ENCODE measurements at places on chromosomes 2 and 18.

GRCh38 chr2:152420363-152420762, 85.4 kb downstream of the FMNL2 start:
- no peak for DNase-seq

- no peak for DNase-seq
Observed at GRCh38 chr2:41972179-41972578, 75.6 kb upstream of the PKDCC start.

DNA sequence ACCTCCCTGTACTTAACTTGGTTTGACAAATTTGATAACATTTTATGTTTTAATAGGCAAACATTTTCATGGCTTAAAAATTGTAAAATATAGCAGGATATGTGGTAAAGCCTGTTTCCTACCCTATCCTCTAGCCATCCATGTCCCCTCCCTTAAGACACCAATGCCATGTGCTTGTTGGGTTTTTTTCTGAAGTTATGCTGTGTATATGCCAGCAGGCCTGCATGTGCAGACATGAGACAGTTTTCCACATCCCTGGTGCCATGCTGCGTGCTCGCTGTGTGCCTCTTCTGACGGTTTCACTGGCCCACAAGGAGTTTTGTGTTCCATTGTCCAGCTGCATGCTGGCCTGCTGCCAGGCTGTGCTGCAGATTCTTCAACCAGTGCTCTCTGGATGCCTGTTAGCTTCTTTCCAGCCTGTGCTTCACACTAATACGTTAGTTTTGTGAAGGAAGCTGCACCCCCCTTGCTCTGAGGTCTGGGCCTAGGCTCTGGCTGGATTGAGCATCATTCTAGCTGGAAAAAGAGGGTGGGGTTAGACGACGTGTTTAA, 16.9 kb downstream of the INPP4A start:
- no peak for DNase-seq

GRCh38 chr2:4762951-4763376, 929.2 kb upstream of the SOX11 start:
- peak; percentile 9 for DNase-seq

DNA sequence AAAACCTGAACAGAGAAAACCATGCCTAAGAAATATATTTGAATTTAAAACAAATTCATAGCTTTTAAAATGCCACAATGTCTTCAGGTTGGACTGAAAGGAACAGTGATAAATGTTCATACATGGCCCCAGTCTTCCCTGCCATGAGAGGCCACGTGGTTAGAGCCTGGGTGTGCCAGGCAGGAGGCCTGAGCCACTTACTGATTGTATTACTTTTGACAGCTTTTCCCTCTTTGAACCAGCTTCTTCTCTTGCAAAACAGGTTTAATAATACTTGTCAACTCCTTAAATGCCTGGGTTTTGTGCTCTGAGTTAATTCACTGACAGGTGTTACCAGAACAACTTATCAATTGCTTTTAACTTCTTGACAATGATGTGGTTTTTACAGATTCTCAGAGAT, 27.0 kb downstream of the RBKS start:
- DNase-seq: no peak

DNA sequence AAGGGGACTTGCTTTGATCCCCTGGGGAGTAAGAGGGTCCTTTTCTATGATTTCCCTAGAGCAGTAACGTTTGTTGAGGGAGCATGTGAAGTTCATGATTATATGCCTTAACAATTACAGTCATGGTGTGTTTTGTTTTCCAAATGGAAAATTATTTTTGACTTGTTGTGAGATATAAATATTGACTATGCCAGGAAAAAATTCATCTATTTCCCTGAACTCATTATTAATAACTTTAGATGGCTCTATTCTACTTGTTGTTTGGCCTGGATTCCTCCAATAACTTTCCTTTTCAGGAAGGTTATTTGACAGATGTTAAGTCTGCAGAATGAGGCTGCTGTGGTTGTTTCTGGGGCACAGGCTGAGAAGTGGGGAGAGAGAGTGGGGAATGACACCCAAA, 72.1 kb upstream of the LMAN1 start:
- no peak for DNase-seq

- no peak for DNase-seq
Observed at GRCh38 chr18:21599585-21600525, 649 bp downstream of the ESCO1 start.

DNA sequence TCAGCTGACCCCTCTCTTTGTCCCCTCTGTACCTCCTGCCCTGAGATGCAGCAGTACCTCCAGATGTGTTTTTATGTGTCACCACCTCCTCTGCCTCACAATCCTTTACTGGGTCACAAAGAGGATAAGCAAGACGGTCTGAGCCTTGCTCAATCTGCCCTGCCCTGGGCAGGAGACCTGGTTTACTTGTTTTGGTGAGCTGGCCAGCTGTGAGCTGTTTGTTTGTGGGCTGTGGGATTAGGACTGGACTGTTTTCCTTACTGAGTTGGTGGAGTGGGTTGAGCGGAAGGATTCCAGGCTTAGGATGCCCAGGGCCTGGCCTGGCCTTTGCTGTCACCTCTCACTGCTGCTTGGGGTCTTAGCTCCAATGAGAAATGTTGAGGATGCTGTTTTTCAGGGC, 299.5 kb downstream of the SRBD1 start:
- no peak for DNase-seq

- DNase-seq: peak; percentile 25
Observed at GRCh38 chr2:211454679-211455078, 898.3 kb downstream of the CPS1 start.

GRCh38 chr2:183898641-183899040, 699.7 kb upstream of the ZNF804A start:
- no peak for DNase-seq

DNA sequence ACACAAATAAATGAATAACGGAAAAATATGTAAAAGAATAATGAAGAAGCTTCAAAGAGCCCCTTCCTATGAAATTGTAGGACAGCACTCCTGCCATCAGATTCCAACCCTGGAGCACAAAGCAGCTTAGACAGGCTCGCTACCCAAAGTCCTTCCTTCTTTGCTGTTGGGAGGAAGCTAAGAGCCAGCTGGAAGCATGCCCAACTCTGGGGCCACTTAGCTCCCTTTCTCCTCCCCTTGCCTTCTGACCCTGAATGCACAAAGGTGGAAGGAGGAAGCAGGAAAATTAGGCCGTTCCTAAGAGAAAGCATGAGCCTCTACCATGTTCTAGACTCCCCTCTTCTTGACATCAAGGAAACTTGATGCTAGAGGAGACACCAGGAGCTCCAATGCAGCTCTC, 700.8 kb downstream of the RNF144A start:
- peak; percentile 26 for DNase-seq

GRCh38 chr2:236855176-236855865, 230.4 kb upstream of the COPS8 start:
- DNase-seq: no peak

DNA sequence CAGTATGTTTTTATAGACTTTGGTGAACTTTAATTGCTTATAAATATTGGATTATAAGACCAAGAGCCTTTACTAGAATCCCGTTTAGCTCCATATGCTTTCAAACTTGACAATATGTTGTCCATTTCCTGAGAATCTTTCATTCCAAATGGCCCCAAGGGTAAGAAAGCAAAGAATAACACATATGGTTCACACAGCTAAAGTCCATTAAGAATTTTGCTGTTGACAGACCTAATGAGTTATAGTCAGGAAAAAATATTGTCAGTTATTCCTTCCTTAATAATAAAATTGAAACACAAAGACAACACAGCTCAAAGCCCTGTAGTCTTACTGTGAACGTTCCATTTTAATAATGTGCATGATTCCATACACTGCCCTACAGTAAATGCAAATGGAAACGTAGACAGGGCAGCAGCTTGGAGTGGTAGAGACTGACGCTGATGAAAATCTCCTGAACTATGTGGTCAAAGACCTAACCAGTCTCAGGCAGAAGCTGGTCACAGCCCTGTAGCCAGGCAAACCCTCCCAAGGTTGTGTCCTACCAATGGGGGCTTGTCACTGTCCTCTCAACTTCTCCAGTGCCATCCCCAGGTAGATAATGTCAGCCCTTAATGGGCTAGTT, 49.0 kb upstream of the ATIC start:
- no peak for DNase-seq

DNA sequence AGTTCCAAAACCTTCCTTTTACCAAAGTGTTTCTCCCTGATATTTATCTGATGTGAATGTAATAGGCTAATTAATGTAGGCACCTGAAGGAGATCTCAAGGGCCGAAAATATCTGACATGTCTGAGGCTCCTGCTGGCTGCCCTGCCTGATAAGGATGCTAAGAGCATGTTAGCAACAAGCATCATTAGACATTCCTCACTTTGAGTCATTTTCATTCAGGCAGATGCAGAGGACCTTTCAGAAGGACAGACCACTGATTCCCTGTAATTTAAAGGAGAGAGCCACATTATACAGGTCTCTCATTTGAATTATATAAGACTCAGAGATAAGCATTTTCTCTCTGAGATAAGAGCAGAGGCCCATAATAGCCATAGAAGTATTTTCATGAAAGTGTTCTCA, 222.4 kb upstream of the NCKAP5 start:
- no peak for DNase-seq

DNA sequence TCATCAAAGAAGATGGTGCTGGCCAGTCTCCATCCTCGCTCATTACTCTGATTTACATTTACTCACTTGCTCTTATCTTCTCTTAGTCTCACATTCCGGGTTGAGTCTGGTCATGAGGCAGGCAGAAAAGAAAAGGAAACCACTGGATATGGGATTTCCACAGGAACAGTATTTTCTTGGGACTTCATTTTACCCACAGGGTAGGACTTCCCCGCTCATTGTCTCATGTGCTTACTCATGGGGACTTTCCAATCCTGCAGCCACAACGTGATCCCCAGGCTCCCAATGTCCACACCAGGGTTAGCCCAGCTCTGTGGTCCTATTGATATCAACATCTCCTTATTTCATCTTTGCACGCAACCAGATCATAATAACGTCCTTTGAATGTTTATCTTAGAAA, 373.8 kb downstream of the TMEM182 start:
- DNase-seq: no peak

GRCh38 chr18:61963705-61964104, 70.9 kb upstream of the RNF152 start:
- DNase-seq: no peak

GRCh38 chr18:58937071-58937886, 72.6 kb downstream of the ZNF532 start:
- no peak for DNase-seq

DNA sequence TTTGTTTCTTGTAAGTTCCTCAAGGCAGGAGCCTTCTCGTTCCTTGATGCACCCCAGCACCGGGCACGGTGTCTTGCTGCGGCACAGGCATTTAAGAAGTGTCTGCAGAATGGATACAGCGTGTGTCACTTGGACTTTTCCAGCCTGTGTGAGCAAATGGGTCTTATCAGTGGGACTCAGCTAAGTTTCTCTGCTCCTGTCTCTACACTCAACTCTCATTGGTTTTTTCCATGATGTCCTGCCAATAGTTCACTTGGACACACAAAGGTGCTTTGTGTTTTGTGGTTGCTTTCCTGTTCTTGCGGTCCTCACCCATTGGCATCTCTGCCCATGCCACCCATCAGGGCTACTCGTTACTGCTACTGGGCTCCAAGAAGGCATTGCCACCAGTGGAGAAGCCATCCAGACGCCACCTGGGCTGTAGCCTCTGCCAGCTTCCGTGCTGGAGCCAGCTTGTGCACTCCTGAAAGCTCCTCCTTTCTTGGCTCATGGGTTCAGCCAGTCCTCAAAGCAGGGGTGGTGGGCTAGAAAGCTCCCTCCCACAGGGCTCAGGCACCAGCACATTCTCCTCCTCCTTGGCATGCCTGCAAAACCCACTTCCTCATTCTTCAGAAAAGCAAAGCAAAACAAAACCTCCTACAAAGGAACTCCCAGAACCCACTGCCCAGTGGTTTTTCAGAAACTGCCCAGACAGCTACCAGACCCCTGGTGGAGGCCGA, 41.4 kb downstream of the IL1R2 start:
- no peak for DNase-seq

GRCh38 chr2:23354554-23354953, 30.4 kb upstream of the KLHL29 start:
- no peak for DNase-seq

DNA sequence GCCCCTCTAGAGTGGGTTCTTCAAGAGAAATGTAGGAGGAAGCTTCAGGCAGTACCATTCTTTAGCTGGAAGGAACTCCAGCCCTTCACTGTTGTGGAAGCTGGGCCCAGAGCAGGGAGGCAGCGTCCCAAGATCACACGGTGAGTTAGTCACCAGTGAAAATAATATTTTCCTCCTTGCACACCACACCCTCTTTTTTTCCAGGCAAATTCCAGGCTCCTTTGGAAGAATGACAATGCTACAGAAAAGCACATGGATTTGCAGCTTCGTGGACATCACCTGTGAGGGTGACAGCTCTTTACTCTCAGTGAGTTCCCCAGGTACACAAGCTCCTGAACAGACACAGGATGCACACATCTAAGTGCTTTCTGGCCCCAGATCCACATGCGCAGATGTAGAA, 157.1 kb downstream of the COL6A3 start:
- DNase-seq: no peak

DNA sequence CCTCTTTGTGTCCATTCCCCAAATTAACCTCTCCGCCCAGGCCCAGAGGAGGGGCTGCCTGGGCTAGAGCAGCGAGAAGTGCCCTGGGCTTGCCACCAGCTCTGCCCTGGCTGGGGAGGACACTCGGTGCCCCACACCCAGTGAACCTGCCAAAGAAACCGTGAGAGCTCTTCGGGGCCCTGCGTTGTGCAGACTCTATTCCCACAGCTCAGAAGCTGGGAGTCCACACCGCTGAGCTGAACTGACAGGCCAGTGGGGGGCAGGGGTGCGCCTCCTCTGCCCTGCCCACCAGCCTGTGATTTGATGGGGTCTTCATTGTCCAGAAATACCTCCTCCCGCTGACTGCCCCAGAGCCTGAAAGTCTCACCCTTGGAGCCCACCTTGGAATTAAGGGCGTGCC, 13.5 kb downstream of the KHK start:
- no peak for DNase-seq

GRCh38 chr2:201420442-201421113, 30.7 kb downstream of the TRAK2 start:
- DNase-seq: no peak

GRCh38 chr2:45043174-45043573, 33.9 kb upstream of the SIX2 start:
- DNase-seq: no peak

DNA sequence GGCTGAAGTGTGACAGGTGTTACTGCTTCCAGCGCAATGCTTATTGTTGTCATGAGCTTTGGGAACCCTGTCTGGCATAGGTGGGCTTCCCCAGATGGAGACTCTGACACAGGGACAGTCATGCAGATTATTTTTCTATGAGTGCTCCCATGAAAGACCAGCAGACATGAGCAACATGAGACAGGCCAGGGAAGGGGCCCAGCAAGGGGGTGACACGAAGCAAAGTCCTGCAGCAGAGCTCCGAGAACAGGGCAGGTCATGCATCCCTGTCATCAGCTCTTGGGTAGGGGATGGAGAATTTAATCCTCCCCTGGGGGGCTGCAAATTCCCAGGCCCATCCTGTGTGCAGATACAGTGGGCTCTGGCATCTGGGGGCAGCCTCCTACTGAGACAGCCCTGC, 77.4 kb downstream of the CTAGE1 start:
- no peak for DNase-seq

- no peak for DNase-seq
Observed at GRCh38 chr2:45649858-45650811, 1.3 kb upstream of the PRKCE start.

GRCh38 chr2:37894601-37895000, 30.5 kb upstream of the RMDN2 start:
- no peak for DNase-seq

All from DMS153 (cell line).